ENCODE measurements at places on chromosomes 5 and 9.

DNA sequence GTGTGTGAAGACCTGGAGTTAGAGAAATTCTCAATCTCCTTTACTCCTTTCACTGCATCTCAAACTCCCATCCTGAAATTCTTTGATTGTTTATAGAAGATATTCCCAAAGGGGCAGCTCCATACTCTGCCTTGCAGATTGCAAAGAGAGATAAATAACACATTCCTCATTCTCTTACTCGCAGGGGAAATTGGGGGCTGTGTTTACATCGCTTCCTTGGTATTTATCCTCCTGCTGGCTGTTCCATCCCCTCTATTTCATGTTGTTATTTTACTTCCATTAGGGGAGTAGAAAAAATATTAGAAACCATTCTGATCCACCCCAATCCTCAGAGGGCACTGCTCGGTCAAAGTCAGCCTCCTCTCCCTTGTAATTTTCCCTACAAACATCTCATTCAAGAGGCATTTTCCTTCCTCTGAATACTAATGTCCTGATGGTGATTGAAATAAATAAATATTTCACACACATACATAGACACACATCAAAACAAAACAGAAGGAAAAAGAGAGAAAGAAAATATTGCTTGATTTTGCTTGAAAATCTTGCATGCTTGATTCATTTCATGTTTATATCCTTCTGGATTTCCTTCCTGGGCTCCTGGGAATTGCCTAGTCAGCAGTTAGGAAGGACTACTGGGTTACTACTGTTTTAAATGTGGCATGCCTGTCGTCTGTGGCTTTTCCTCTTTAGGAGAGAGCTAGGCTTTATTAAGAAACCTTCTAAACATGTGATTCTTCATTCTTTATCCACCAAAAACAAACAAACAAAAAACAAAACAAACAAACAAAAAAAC is 420.1 kb upstream of the PAPPA start:
- no peak for DNase-seq

GRCh38 chr5:112869948-112870347 is 8.9 kb downstream of the SRP19 start:
- DNase-seq = no peak

GRCh38 chr5:14812166-14812565 is 59.4 kb downstream of the ANKH start:
- no peak for DNase-seq

GRCh38 chr9:38088006-38088925 is 19.2 kb upstream of the SHB start:
- no peak for DNase-seq

DNA sequence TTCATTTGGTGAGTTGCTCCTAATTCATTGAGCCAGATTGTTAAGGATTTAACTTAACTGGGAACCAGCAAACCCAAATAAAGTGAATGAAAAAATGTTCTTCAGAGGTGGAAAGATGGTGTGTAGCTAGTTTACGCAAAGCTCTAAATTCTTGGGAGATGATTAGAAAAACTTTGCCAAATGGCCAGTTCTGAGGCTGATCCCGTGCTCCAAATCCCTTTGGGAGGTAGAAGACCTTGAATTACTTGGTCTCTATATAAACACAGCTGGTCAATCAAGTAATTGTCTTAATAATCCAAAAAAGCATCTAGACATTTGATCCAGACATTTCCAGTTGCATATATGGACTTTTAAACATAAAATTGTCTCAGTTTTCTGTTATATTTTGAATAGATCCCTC is 11.4 kb downstream of the ACTL7B start:
- no peak for DNase-seq

- DNase-seq = no peak
Measured at GRCh38 chr9:90060256-90060655, 455.4 kb downstream of the GADD45G start.

GRCh38 chr5:76737846-76738245 is 21.9 kb downstream of the F2R start:
- DNase-seq = no peak

DNA sequence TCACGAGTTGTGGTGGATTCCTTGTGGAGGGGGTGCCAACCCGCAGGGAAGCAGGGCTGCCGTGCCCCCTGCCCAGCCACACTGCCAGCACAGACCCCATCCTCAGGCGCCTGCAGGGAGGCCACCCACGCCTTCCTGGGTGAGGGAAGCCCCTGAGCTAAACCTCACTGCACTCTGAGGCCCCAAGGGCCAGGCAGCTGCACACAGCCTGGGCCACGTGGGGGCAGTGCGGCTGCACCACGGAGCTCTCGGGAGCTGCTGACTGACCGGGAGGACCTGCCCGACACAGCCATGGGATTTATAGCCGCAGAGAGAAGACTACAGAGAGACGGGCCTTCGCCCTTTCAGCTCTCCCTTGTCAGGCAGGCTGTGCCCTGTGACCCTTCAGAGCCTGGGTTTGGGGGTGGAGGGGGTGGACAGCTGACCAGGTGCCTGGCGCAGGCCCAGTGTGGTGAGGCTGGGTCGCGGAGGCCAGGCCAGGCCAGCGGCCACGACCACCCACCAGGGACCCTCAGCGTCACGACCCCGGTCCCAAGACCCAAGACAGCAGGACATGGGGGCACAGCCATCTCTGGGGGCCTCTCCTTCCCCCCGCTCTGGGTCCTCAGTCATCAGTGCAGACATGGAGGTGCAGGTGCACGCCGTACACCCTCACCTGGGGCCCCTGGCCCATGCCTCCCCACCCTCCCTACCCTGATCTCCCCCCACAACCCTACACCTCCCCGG is 4.3 kb upstream of the AHRR start:
- no peak for DNase-seq

- DNase-seq = no peak
Measured at GRCh38 chr5:67425514-67425913, 228.9 kb upstream of the CD180 start.

DNA sequence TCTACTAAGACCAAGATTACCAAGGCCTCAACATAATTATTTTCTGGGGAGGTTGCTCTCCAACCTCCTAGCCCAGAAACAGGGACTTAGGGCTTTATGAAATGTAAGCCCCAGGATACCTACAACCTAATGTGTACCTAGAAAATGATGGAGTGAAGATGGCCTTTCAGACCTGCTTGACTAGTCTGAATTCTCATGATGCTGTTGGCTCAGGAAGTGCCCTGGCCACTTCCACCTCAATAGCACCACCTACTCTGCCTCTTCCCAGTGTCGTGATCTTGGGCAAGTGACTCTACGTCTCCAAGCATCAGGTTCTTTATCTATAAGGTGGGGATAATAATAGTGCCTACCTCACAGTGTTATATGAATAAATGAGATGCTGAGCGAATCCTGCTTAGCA is 57.9 kb upstream of the GARNL3 start:
- DNase-seq = no peak

DNA sequence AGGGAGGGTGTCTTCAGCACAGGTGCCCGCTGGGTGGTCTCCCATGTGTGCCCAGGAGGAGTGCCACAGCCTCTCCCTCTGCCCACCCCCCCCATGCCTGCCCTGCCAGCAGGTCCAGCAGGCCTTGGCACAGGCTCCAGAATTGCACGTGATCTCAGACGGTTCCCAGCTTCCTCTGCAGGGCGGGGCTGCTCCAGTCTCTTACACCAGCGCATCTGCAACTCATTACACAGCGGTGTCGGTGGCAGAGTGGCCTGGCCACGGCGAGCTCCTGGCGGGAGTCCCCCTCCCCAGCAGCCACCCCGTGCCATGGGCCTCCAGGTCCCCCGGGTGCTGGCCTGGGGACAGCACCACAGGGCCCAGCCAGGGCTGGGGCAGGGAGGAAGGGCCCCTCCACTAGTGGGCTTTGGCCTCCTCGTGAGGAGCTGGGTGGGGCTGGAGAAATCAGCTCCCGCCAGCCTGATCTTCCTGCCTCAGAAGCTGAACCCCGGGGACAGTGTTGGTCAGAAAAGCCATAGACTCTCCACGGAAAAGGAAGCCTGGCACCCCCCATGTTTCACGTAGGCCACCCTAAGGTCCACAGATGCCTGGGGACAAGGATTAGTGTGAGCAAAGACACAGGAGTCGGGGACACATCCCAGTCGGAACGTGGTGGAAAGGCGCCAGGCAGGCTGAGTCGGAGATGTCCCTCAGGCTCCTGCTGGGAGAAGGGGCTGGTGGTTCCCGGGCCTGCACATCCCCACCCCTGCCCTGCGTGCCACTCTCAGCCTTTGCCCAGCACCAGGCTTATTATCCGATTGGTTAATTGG is 40.2 kb downstream of the RXRA start:
- DNase-seq = peak; percentile 63

DNA sequence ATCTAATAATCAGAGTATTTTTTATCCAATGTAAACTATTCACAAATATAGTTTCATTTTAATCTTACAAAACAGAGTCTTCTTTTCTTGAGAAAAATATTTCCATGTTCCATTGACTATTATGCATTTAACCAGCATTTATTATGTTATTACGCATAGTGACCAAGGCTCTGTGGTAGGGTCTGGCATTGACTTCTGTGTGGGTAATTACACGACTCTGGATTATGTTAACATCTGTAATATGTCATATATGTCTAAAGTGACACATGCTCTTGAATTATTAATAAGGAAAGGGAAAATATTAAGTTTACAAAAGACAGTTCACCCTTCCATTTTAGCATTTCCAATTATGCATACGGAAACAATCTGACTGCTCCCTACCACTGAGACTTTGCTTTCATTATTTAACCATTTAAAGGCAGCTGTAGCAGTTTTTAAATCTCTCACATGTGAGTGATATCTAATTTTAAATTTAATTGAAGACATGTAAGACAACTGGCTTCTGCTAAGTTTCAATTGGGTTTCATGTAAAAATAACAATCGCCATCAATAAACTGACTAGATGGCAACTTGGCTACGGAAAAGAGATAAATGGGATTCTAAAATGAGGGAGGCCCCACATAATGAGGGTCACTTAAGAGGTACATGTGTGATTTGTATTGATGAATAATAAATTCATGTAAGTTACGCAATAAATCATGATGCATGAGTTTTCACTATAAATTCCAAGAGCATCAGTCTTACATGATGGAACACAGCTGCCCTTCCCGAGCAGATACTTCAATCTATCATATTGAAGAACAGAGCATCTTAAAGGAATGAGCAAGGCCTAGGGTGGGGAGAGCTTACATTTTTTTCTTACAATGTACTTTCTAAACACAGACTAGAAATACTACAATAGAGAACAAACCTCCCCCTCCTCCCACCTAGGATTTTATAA is 1056.8 kb downstream of the MAT2B start:
- no peak for DNase-seq

GRCh38 chr5:58215364-58215763 is 244.5 kb downstream of the PLK2 start:
- DNase-seq = no peak

GRCh38 chr9:128088253-128088945 is 20.4 kb downstream of the SLC25A25 start:
- DNase-seq = no peak

DNA sequence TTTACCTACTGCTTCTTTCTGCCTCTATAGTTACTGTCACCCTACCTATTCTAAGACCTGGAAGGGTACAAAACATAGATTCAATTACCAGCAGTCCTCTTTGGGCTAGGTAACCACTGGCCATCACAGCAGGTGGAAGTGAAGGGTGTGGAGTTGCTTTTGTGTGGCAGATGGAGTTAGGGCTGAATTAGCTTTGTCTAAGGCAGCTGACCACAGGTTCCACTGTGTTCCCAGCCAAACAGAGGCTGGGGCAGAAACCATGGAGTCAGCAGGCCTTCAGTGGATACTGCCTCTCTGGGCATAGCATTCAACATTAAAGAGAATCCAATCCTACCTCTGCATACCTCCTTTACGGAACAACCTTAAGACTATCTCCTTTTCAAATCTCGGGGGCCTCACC is 254.2 kb downstream of the RFX3 start:
- no peak for DNase-seq

- DNase-seq = no peak
Measured at GRCh38 chr5:158170060-158170459, 311.1 kb upstream of the CLINT1 start.

DNA sequence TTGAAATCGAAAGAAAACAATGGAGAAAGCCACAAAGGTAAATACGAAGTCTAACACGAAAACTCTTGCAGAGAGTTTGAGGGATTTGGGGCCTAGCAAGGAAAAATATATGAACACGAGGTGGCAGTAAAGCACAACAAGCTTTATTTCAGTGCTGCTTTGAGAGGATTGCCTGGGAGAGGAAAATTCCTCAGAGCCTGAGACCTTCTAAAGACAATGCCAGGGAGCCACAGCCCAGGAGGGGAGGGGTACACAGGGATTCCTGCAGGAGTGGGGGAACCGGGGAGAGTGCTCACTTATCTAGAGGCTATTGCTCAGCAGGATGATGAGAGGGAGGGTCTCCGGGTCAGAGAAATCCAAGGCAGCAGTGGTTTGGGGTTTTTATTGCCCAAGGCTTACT is 134.9 kb upstream of the ADCY2 start:
- DNase-seq = no peak

GRCh38 chr9:70911791-70912190 is 209.6 kb downstream of the TRPM3 start:
- no peak for DNase-seq

DNA sequence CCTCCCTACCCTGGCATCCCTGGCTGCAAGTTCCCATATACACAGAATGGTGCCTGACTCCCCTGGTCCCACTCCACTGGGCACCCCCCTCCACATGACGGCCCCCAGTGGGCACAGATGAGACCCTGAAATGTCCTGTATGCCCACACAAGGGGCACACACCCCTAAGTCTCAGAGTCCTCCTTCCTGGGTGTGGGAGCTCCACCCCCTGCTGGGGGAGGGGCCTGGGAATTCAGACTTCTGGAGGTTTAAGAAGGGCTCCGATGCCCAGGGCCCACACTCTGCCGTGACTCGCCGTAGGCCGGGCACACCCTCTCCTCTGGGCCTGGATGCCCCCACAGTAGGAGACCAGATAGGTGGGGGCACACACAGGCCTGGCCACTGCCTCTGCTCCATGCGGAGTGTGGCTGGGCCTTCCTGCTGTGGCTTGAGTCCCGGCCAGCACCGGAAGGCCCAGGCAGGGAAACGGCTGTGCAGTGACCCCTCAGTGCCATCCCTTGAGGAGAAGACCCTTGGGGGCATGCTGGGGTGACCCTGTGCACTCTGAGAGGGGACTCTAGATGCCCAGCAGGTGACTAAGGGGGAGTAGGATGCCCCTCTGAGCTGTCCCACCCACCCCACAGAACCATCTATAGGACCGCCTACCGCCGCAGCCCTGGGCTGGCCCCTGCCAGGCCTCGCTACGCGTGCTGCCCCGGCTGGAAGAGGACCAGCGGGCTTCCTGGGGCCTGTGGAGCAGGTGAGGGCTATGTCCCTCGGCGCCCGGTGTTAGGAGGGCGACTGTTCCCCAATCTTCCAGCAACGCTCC is 6.5 kb downstream of the EGFL7 start:
- DNase-seq = no peak

GRCh38 chr5:135441350-135441831 is 5.8 kb downstream of the DCANP1 start:
- no peak for DNase-seq

Measured in BJ (cell line).